ENCODE measurements at places on chromosomes 1 and 21.

DNA sequence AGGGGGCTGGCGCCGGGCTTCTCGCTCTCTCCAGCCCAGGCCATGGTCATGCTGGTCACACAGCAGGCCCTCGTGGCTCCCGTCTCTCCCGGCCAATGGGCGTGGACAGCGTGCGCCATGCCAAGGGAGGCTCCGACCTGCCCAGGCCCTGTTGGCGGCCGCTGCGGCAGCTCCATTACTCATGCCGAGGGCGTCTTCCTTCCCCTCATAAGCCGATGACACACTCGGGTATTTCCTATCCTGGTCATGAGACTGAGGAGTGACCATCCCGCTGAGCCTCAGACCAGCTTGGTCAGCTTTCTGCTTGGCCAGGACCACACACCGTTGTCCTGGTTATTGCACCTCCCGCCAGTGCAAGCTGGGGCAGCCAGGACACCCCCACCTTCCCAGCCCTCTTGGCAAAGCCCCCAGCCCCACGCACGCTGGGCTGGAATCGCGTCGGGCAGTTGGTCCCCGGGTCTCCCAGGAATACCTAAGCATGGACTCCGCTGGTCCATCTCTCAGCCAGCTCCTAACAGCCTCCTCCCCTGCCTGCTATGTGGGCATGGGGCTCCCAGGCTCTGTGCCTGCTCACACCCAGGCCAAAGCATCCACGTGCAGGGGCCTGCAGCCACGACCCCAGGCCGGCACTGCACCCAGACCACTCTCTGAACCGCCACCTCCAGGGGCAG, 49.8 kb downstream of the ARHGEF16 start:
- no peaks in the 10 kb centered on the region for H3K4me1 ChIP-seq
- no peaks in the 10 kb centered on the region for H3K36me3 ChIP-seq
- DNase-seq: no peak
- H3K27ac ChIP-seq: no peak overlapping the region

DNA sequence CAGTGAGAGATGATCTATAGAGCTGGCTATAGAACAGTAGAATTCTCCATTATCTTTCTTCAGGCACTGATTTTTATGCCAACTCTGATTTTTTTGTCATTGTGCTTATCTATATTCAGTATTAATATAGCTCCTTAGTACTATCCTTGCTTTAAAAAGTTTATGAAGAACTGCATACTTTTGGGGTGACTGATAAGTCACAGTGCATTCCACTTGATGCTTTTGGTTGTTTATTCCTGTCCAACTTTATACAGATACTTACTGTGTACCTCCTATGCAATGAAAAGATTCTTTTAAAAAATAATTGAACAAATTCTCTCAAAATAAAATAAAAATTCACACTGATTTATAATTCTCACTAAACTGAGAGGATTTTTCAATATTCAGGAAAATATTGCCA, 71.6 kb downstream of the COL24A1 start:
- DNase-seq: no peak
- no peak overlapping the region for H3K4me3 ChIP-seq
- H3K27ac ChIP-seq: no peak overlapping the region
- no peaks in the 10 kb centered on the region for H3K36me3 ChIP-seq
- H3K4me1 ChIP-seq: no peaks in the 10 kb centered on the region

- peaks cover 14% of the 10 kb centered on the region for H3K36me3 ChIP-seq
- DNase-seq: no peak
- no peak overlapping the region for H3K27ac ChIP-seq
- no peaks in the 10 kb centered on the region for H3K4me1 ChIP-seq
- H3K27me3 ChIP-seq: no peaks in the 10 kb centered on the region
- no peak overlapping the region for H3K4me3 ChIP-seq
Observed at GRCh38 chr1:19101244-19101643, 108.8 kb downstream of the UBR4 start.

DNA sequence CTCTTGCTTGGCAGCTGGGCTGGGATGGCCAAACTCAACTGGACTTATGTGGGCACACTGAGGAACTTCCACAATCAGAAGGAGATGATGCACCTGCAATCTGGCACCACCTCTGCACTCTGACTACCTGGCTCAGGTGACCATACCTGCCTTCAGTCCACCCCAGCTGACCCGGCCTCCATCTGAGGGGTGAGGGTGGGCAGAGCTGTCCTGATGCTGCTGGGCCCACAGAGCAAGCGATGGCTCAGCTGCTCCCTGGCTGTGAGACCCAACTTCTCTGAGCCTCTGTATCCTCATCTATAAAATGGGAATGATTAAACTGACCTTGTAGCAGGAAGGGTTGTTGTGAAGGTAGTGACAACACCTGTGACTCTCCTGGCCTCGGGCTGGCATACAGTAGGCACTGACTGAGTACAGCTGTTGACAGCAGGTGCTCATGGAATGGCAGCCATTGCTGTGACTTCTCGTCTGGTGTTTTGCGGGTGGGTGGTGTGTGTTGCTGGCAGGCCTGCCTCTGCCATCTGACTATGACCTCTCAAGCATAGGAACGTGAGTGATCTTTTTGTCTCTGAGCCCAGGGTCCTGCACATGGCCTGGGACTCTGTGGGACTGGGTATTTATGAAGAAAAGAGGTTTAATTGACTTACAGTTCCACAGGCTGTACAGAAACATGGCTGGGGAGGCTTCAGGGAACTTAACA, 438.5 kb downstream of the PTPRU start:
- H3K4me1 ChIP-seq: peaks cover 26% of the 10 kb centered on the region
- peak; percentile 45 for DNase-seq
- H3K36me3 ChIP-seq: no peaks in the 10 kb centered on the region
- no peak overlapping the region for H3K4me3 ChIP-seq
- no peak overlapping the region for H3K27ac ChIP-seq

DNA sequence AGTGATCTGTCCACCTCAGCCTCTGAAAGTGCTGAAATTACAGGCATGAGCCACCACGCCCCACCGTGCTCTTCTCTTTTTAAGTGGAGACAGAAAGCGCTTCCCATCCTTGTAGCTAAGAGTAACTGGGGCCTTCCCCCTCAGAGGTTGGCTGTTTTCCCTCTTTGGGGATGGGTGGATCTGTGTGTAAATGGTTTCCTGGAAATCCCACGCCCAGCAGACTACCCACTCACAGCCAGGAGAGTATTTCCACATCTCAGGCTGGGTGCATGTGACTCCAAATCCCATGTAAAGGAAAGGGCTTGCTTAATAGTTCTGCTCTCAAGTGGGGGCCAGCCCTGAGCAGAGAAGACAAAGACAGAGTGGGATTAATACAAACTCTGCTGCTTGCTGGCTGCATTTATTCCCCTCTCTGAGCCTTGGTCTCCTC, 19.6 kb upstream of the TCEA3 start:
- no peak for DNase-seq
- no peaks in the 10 kb centered on the region for H3K4me1 ChIP-seq
- H3K36me3 ChIP-seq: peaks cover 5% of the 10 kb centered on the region
- H3K4me3 ChIP-seq: no peak overlapping the region

- no peaks in the 10 kb centered on the region for H3K36me3 ChIP-seq
- H3K4me1 ChIP-seq: no peaks in the 10 kb centered on the region
- DNase-seq: no peak
- H3K27me3 ChIP-seq: no peaks in the 10 kb centered on the region
Observed at GRCh38 chr1:186617926-186618325, 62.3 kb downstream of the PTGS2 start.

- H3K4me3 ChIP-seq: no peak overlapping the region
- H3K4me1 ChIP-seq: no peaks in the 10 kb centered on the region
- no peak for DNase-seq
- peak overlapping the region; percentile 61 for H3K27ac ChIP-seq
Observed at GRCh38 chr1:204437796-204438570, 26.4 kb upstream of the PPP1R15B start.

GRCh38 chr21:36087362-36088138, 17.7 kb downstream of the CBR1 start:
- H3K4me1 ChIP-seq: no peaks in the 10 kb centered on the region
- H3K36me3 ChIP-seq: no peaks in the 10 kb centered on the region
- H3K27ac ChIP-seq: no peak overlapping the region
- no peak for DNase-seq
- no peaks in the 10 kb centered on the region for H3K27me3 ChIP-seq

DNA sequence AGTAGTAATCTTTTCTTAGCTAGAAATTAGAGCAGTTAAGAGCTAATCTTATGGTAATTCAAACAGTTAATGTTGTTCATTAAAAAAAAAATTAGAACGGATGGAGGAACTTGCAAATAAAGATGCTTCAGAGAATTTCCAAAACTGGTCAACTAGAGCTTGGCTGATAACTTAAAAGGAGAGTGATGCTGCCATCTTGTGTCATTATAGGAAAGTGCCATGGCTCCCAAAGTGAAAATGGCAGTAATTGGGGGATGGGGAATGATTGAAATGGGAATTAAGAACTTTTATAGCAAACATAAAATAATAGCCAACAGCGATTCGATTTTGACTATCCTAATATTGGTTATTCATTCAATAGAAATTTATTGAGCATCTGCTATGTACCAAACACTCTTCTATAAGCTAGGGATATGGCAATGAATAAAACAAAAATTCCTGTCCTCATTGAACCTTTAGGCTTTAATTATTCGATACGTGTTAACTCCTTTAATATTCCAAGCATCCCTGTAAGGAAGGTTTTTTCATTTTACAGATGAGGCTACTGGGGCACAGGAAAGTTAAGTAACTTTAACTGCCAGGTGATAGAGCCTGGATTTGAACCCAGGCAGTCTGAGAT, 5.7 kb upstream of the PLPP3 start:
- no peak for DNase-seq
- no peaks in the 10 kb centered on the region for H3K36me3 ChIP-seq
- H3K4me1 ChIP-seq: peaks cover 21% of the 10 kb centered on the region

DNA sequence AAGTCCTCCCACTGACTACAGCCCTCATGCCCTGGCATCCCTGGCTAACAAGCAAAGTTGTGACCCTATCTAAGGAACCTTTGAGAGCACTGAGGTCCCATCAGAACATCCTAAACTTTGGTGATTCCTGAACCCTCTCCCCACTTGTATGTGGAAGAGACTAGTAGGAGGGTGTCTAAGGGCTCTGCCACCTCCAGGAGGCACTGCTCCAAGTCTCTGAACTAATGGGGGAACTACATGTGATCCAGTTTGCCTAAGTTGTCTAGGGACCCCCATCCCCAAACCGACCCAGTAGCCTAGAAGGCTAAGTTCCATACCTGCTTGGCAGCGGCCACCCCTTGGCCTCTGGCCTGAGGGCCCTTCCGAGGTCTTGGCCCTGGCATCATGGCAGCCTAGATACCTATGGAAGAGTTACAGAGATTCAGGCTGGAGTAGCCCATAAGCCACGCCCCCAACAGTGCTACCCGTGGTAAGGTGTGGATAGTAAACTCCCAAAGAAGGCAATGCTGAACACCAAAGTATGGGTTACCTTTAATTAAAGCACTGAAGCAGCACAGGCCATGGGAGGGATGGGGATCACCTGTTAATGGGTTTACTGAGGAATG, 1.7 kb downstream of the CC2D1B start:
- peak overlapping the region; percentile 98 for H3K27ac ChIP-seq
- peaks cover 18% of the 10 kb centered on the region for H3K4me1 ChIP-seq
- no peaks in the 10 kb centered on the region for H3K36me3 ChIP-seq
- no peaks in the 10 kb centered on the region for H3K27me3 ChIP-seq
- peak overlapping the region; percentile 97 for H3K4me3 ChIP-seq

- no peak for DNase-seq
- no peaks in the 10 kb centered on the region for H3K27me3 ChIP-seq
- H3K36me3 ChIP-seq: no peaks in the 10 kb centered on the region
Observed at GRCh38 chr1:41807390-41807789, 111.3 kb downstream of the HIVEP3 start.

GRCh38 chr1:202658769-202659168, 51.5 kb downstream of the SYT2 start:
- H3K36me3 ChIP-seq: no peaks in the 10 kb centered on the region
- peak overlapping the region; percentile 51 for H3K4me3 ChIP-seq
- peaks cover 58% of the 10 kb centered on the region for H3K27me3 ChIP-seq
- no peak overlapping the region for H3K27ac ChIP-seq
- peaks cover 22% of the 10 kb centered on the region for H3K4me1 ChIP-seq

All from type B pancreatic cell (in vitro differentiated cells).